HepG2 (cell line): ENCODE measurements at places on chromosomes 6 and 20. TPM values are rescaled to one million over a fixed set of nuclear protein-coding genes. Genes with fewer than 3 reads are reported as not detected.

- no peak for DNase-seq
These were observed 2.1 kb upstream of the OSBPL2 start for GRCh38 chr20:62236200-62236599.

GRCh38 chr6:147390909-147391536, 117.5 kb upstream of the SAMD5 start:
- peak; percentile 27 for DNase-seq

GRCh38 chr6:133623065-133623464, 265.8 kb upstream of the TCF21 start:
- DNase-seq = no peak

- DNase-seq = no peak
These were observed 12.1 kb upstream of the RAB22A start for GRCh38 chr20:58297394-58297793.

- no peak for DNase-seq
These were observed 17.5 kb upstream of the BMP5 start for GRCh38 chr6:55892749-55893357.

GRCh38 chr20:13671916-13672378, 33.2 kb upstream of the TASP1 start:
- no peak for DNase-seq

GRCh38 chr6:111727041-111727440, 121.4 kb upstream of the TRAF3IP2 start:
- no peak for DNase-seq

DNA sequence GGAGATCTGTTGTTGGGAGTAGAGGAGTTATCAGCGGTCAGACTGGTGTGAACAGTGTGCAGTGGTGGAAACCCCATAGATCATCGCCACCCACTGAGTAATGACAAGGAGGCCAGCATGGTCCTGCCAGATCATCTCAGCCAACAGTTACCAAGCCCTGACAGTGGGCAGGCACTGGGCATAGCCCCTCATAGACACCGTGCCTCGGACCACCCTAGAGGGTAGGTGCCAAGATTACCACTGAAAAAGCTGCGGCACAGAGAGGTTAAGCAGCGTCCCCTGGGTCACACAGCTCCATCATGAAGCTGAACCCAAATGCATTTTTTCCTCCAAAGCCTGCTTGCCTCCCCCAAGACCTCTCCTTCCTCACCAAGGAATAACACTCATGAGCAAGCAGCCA, 21.5 kb upstream of the BMP7 start:
- DNase-seq = no peak

- no peak for DNase-seq
These were observed 76.0 kb upstream of the TBC1D7 start for GRCh38 chr6:13404228-13404891.

DNA sequence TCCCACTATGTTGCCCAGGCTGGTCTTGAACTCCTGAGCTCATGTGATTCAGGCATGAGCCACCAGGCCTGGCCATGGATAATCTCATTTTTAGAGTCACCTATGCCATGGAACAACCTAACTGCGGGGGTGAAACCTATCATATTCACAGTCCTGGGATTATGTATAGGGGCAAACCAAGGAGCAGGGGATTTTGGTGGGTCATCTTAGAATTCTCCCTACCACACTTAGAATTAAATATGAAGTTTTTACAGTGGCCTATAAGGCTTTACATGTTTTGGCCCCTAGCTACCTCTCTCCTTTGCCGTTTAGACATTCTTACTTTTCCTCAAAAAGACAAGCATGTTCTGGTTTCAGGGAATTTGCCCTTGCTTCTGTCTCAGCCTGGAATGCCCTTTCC, 20.6 kb upstream of the VEGFA start:
- DNase-seq = no peak

GRCh38 chr20:60066438-60066823, 108.2 kb downstream of the CDH26 start:
- no peak for DNase-seq

GRCh38 chr6:56282391-56282790, 35.0 kb upstream of the COL21A1 start:
- no peak for DNase-seq

DNA sequence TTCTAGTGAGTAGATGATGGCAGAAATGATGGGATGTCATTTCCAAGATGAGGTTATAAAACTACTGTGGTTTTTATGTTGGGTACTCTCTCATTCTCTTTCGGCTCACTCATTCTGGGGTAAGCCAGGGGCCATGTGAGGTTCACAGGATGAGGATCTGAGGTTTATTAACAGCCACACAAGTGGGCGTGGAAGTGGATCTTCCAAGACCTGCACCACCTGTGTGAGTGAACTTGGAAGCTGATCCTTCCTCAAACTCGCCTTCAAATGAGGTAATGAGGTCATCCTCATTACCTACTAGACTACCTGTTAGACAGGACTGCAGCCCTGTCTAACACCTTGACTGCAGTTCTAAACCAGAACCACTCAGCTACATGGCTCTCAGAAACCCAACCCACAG, 45.1 kb upstream of the TAGAP start:
- no peak for DNase-seq

- DNase-seq = no peak
These were observed 9.4 kb upstream of the BMP7 start for GRCh38 chr20:57275813-57276212.

DNA sequence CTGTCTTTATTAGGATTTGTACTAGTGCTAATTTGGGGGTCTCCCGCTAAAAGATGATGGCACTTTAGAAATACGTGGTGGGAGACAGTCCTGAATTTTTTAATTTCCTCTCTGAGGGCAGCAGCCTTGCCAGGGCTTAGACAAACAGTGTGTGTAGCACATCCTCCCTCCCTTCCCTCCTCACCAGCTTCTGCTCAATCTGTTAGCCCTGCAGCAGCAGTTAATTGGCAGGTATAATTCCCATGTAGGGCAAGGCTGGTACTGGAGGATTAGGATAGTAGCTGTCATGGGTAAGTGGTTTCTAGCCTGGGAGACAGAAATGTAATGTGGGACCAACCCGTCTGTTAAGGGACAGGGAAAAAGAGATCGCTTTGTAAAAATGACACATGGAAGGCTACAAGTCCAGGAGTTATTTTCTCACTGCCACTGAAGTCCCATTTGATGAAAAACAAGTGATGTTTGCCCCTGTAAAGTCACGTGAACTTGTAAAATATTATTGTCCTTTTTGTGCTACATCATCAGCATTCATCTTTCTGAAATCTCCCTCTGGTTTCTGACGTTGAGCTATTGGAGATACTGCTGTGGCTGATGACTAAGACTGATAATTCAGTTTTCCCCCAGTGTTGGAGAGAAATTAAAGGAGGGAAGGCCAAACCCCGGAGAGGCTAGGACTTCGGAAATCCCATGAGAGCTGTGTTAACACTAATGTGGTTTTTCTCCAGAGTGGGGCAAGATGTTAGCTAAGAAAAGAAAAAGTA, 40.6 kb downstream of the CTNNBL1 start:
- no peak for DNase-seq

DNA sequence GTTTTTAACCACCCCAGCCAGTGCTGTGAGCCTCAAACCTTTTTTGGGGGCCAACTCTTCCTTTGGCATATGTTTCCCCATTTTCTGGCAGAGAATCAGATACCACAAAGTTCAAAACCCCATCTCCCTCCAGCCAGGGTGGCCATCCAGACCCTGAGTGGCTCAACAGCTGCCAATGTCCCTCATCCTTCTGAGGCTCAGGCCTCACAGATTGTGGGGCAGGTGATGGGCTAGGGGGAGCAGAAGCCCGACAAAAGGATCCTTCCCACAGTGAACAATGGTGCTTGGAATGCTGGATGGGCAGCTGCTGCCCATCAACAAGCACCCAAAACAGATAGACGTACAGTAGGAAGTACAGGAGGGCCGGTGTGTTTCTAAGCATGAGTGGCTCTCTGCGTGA, 42.6 kb upstream of the IL17A start:
- DNase-seq = no peak

- DNase-seq = no peak
These were observed 1415.7 kb upstream of the ADGRB3 start for GRCh38 chr6:67219346-67219745.

- no peak for DNase-seq
These were observed 896 bp downstream of the RPP21 start for GRCh38 chr6:30345852-30346251.

DNA sequence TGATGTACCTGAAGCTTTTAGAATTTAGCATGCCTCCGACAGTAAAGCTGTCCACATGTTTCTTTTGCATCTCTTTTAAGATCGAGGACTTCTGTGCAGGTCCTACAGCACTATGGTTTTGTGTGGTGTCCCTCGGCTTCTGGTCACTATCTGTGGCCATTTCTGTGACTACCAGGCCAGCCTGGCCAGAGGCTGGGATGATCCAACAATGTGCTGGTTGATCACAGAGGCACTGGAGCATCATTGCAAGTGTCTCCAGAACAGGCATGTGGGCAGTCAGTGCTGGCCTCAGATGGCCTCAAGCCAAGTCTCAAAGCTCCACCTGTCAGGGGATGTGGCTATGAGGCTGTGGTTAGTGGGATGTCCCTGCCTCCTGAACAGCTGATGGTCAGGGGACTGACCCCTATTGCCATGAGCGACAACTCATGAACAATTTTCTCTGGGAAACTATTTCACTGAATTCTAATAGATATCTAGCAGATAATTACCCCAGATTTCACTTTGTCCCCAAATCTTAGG, 136.6 kb downstream of the SYNDIG1 start:
- no peak for DNase-seq

Gene IFNGR1
- 48.9 and 82.8 TPM in 2 replicates for total RNA-seq

Gene CDK19
- 13.4 and 20.8 TPM in 2 replicates for total RNA-seq

Gene BMP2
- total RNA-seq = 0.02 TPM in 1 of 2 replicates, not detected in the other

Gene HSPA1B
- 186 and 189 TPM in 2 replicates for total RNA-seq

Gene ADAT2
- 15.0 and 18.3 TPM in 2 replicates for total RNA-seq

Gene ZBTB46
- 10.9 and 13.5 TPM in 2 replicates for total RNA-seq

Gene RALY
- 186 and 213 TPM in 2 replicates for total RNA-seq

Gene SYTL3
- total RNA-seq = 0.11 and 0.17 TPM in 2 replicates

Gene HLA-DPA1
- not detected in 2 replicates for total RNA-seq

Gene CENPQ
- total RNA-seq = 20.1 and 29.4 TPM in 2 replicates
